Activated CD8-positive, alpha-beta memory T cell treated with anti-CD3 and anti-CD28 coated beads for 4 hours (primary cell): ENCODE measurements at places on chromosomes 3 and 15.

- DNase-seq, result no peak
These were observed 226.3 kb downstream of the MCTP2 start for GRCh38 chr15:94457661-94458060.

DNA sequence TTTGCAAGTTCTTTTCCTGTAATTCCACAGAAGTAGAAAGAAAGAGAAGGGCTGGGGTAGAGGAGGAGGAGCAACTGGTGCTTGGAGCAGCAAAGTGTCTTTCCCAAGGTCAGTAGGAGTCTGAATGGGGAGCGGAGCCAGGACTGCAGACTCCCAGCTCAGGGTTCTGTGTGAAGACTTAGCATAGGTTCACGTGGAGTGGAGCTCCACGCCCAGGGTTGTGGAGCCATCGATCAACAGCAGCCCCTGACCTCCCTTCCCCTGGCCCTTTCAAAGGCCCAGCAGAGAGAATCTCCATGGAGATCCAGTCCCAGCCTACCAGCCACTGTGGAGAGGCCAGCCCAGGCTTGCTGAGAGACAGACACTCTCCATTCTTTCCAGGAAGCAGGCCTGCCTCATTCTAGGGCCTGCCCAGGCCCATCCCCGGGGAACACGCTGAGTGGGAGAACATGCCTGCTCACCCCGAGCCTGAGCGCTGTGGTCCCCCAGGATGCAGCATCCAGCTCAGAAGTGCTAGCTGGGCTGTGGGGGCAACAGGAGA is 62.1 kb downstream of the CORO2B start:
- no peak for DNase-seq

DNA sequence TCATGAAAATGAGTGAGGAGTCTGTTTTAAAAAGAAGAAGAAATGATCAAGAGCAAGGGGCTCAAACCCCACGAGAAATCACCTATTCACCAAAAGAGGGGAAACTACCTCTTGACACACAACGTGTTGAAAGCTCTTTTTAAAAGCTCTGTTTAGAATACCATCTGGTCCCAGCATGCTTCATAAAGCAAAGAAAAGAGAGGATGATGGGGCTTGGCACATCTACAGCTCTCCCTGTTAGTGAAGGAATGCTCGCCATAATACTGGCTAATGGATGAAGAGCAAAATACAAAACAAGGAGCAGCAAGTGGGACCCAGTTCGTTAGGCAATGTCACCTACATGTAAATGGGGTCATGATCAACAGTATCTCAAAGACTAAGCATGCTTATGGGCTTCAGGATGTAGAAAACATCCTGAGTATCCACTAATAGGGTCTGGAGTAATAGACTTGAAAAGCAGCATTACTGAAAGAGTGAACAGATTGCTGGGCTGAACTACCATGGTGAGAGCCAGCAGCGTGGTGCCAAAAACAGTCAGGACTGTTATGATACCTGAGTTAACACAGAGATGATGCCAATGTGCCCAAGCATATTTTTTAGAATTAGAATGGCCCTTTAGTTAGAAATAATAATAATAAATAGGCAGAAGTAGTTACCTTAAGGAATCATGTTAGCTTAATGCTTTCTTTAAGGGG is 159.7 kb upstream of the POU1F1 start:
- DNase-seq, result no peak

DNA sequence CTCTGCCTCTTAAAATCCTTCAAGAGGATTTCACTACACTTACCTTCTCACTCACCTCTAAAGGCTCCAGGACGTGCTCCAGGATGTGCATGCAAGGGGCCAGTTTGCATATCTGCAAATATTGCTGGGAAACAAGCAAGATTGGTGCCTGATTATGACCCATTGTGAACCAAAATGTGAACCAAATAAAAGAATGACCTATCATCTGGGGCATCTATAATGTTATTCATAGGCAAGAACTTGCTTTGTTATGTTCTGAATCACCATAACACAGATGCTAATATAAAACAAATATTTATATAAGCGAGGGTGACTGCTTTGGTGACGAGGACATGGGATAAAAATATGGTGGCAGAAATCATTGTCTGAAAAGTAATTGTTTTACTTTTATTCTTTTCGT is 5.5 kb downstream of the IL12A start:
- no peak for DNase-seq

- DNase-seq, result no peak
These were observed 135.4 kb downstream of the KLF13 start for GRCh38 chr15:31461911-31462480.

GRCh38 chr3:112230033-112230432 is 64.0 kb downstream of the SLC9C1 start:
- no peak for DNase-seq

DNA sequence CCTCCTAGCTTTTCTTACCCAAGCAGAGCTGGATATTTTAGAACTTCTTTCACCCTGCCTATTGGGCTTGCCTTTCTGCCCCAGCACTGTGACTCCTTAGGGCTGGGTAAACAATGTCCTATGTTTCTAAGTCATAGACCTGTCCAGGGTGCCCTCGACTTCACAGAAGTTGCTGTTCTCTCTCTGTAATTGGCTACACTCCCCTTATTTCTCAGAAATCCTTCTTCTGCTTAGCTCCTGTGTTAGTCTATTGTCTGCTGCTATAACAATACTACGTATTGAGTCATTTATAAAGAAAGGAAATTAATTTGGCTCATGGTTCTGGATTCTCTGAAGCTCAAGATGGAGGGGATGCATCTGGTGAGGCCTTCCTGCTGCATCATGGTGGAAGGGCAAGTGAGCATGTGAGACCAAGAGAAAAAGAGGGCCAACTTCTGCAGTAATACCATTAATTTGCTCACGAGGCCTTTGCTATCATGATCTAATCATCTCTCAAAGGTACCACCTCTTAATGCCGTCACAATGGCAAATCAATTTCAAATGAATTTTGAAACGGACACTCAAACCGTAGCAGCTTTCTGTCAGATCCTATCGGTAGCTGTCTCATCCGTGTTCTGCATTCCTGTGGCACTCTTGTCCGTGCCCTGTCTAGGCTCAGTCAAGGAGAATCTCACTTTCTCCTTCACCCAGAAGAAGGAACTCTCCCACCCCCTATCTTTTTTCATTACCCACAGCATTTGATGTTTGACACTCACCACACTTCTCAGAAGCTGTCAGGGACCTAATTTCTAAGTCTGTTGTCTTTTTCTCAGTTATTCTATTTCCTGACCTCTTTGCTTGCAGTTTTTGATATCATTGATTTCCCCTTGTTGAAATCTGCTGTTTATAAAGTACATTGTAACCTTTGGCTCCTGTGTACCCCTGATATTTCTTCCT is 22.3 kb upstream of the GPR171 start:
- no peak for DNase-seq

GRCh38 chr3:25472153-25472552 is 44.1 kb downstream of the RARB start:
- no peak for DNase-seq

DNA sequence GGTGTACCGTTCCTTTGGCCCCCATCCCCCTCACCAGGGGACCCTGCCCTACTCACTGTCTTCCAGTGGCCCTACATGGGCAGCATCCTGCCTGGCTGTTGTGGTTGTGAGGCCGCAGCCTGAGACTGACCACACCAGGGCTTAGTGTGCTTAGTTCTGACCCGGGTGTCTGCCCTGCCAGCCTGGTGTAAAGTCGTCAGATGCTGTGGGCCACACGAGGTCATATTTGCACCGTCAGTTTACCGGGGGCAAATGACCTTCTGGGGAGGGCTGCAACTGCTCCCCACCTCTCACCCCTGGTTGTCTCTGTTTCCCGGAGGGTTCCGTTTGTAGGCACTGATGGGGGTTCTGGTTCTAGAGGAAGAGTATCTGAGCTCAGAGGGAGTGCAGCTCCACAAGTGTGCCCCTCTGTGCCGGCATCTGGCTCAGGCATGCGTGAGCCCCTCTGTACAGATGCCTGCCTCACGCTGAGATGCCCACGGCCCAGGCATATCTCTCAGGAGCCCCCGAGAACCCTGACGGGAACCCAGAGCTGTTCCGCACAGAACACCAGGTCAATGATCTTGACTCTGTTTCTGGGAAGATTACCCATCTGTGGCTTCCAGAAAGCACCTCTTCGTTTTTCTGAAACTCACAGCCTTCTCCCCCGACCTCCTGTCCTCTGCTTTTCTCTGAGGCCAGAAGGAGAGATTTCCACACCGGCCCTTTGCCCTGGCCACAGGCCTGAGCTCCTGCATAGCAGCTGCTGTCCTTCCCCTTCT is 19.2 kb downstream of the KLF13 start:
- no peak for DNase-seq

DNA sequence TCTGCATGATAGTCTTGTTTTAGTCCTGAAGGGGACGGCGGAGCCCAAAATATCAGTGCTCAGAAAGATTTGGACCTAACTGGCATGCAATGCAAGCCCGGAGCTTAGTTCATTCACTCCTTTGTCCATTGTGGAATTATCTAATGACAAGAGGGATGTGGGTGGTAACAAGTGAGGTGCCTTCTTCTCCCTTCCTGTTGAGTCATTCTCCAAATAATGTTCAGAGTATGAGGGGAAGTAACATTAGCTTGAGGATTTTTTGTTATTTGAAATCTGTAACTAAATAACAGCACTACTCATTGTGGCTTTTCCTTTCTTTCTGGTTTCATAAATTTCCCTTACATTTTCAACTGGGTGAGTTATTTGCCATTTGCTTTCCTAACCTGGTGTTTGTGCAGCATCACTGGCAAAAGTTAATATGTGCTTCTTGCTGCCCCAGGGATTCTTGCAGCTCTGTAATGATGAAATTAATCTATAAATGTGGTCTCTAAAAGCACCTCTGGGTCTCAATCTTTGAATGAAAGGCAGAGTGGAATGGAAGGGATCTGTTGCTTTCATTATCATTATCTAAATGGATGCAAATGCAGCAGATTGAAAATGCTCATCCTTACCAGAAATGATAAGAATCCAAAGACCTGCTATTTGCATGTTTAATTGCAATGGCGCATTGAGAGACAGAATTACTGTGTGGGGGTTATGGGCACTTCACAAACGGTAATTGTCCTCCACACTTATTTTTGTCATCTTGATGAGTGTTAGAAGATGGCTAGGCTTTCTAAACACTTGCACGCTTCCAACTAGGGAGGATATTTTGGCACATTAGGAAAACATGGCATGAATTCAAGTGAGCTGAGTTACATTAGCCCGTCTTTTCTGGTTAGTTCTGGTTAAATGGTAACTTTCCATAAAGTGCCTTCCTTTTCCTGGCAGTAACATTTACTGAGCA is 89.9 kb upstream of the MITF start:
- DNase-seq, result no peak

GRCh38 chr15:74332011-74332410 is 35.4 kb downstream of the CYP11A1 start:
- no peak for DNase-seq

- DNase-seq, result no peak
These were observed 23.7 kb downstream of the ARRDC4 start for GRCh38 chr15:97984157-97984556.

DNA sequence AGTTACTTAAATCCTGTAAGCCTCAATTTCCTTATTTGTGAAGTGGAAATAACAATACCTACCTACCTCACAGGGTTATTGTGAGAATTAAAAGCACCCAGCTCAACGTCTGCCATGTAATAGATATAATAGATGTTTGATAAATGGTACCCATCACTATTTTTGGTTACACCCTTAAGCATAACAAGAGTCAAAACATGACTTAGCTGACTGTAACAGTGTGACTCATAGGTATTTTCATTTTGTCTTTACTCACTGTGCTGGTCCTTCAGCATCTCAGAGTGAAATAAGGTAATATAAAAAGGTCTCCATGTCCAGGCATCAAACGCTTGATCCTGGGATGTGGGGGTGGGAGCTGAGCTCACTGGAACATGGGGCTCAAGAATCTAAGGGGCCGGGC is 3.1 kb downstream of the CPLX3 start:
- no peak for DNase-seq

DNA sequence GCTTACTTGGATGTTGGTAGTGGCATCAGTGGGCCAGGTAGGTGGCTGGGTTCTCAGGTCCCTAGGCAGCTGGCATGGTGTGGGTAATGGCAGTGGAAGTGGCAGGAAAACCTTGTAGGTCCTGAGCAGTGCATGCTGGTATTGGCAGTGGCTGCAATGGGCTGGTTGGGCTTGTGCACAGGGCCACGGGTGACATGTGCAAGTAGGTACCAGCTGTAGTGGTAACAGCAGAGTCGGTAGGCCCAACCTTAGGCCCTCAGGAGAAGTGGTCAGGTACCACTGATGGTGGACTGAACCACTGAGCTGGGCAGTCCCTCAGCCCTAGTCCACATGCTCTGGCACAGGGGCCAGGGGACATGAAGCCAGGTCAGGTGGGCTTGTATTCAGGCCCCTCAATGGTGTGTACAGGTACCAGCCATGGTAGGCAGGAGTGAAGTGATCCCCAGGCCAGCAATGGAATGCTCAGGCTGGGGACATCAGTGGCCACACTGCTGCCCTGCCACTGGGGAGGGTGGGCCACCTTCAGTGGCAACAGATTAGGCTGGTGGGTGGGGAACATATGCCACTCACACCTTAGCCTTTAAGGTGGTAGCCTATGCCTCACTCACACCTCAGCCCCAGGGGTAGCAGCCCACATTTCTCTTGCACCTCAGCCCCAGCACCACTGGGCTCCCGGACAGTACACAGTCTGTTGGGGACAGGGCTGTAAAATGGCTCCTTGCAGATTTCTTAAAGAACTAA is 118.1 kb downstream of the LRRK1 start:
- DNase-seq, result no peak

DNA sequence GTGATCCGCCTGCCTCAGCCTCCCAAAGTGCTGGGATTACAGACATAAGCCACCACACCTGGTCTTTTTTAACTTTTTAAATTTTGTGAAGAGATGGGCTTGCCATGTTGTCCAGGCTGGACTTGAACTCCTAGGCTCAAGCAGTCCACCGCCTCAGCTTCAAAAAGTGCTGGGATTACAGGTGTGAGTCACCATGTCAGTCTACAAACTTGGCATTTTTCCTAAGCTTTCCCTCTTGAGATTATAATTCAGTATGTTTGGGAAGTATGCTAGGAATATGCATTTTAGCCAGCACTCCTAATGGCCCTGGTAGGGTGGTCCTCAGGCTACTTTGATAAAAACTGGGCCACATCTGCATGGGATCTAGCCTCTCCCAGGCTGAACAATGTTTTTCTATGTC is 4.4 kb downstream of the WDR73 start:
- no peak for DNase-seq

DNA sequence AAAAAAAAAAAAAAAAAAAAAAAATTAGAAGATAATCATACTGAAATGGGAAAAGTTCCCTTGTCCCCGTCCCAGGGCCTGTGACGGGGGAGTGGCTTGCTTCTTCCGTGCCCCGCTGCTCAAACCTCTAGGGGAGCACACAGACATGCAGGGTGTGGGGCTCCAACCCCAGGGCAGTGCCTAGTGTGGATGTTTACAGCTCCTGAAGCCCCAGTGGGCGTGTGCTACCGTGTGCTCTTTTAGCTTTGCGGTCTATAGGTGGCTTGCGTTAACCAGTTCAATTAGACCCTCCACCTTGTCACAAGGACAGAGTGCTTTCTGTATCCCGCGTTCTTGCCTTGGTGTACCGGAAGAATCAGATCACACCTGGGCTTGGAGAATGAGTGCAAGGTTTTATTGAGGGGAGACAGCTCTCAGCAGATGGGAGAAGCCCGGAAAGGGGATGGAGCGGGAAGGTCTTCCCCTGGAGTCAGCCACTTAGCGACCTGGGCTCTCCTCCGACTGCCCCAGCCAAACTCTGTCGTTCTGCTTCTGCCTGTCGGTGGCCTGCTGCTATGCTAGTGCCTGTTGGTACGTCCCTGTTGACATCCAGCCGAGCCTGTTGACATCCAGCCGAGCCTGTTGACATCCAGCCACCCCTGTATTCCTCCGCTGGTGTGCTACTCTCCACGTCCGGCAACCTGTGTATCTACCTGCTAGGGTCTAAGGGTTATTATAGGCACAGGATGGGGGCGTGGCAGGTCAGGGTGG is 569.8 kb downstream of the VGLL3 start:
- DNase-seq, result no peak
